MG63 (cell line): ENCODE measurements at places on chromosomes 16 and 17.

- DNase-seq = peak; percentile 23
Observed at GRCh38 chr17:34299956-34300577, 14.5 kb downstream of the CCL11 start.

- peak; percentile 88 for DNase-seq
Observed at GRCh38 chr17:37489197-37490001, at the start of gene DUSP14. Gene DUSP14, plus strand, starts transcription at chr17:37489891. Its CDS starts 22,382 bp downstream, at chr17:37512273.

- no peak for DNase-seq
Observed at GRCh38 chr17:38867968-38868816, 1.7 kb upstream of the LASP1 start.

GRCh38 chr17:3964203-3965117 is at the start of gene ATP2A3:
Gene ATP2A3, minus strand, starts transcription at chr17:3964437. Its CDS starts 146 bp downstream, at chr17:3964291.
- no peak for DNase-seq

DNA sequence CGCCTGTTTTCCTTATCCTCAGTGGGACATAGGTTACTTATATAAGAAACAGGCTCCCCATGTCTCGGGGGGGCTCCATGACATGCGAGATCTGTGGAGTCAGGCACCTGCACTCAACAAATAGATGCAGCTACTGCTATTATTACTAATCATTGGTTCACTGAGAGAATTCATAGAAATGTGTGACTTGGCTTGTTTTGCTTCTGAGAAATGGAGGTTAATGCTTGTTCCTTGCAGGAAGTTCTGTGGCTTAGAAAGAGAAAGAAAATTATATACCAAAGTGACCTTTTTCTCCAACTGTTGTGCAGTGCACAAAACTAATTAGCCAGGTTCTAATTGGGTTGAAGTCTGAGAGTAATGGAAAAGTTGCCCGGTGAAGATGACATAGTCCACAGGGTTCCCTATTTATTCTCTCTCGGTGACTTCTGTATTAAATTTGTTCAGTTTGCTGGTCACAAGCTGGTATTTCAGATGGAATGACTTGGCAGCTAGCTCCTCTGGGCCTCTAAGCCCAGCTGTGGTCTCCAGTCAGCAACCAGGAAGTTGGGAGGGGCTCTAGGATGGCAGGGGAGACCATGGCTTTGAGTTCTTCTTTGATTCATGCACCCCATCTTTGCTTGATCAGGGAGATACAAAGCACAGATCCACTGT is 17.6 kb upstream of the MAF start:
- no peak for DNase-seq

DNA sequence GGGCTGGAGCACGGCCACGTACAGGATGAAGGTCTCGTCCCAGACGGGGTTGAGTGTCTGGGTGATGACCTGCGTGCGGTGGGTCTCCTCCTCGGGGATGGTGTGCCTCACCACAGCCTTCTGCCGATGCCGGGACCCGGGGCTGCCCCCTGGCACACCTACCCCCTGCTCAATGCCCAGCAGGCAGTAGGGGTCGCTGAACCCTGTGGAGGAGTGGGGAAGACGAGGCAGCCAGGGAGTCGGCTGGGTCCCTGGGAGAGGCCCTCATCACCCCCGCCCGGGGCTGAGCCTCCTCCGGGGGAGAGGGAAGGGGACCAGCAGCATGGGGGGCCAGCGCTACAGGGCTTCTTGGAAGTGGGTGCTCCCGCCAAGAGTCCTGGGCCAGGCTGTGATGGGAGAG is 1.8 kb downstream of the UNC13D start:
- no peak for DNase-seq

GRCh38 chr17:71801301-71801700 is 319.5 kb upstream of the SOX9 start:
- peak; percentile 90 for DNase-seq
